ENCODE measurements at places on chromosomes 7 and 10.

- peak; percentile 28 for DNase-seq
These were observed 21.7 kb upstream of the MALSU1 start for GRCh38 chr7:23277359-23277989.

DNA sequence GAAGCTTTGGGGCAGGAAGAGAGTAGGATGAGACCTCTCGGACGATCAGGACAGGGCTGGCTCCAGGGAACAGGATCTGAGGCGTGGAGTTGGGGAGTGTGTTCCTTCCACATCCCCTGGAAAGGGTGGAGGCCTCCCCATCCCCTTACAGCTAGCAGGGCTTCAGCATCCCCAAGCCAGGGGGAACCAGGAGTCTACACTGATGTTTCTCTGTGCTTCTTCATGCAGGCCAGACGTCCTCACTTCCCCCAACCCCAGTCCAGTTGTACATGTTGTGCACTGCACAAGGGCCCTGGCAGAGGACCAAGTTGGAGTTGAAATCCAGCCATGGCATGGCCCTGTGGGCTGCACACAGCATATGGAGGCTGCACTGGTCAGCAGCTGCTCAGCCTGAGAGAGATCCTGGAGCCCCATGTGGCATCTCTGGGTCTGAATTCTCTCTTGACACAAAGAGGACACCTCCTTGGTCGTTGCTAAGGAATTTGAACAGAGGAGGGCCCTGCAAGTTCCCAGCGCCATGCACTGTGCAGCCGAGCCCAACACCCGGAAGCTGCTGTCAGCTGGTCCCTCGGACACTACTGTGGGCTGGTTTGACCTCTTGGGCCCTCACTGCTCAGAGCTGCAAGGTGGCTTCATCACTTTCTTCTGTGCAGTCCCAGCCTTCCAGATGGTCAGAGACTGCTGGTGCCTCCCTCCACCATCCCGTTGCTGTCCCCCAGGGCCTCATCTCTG, 181.1 kb downstream of the DNAJB6 start:
- DNase-seq, result no peak

DNA sequence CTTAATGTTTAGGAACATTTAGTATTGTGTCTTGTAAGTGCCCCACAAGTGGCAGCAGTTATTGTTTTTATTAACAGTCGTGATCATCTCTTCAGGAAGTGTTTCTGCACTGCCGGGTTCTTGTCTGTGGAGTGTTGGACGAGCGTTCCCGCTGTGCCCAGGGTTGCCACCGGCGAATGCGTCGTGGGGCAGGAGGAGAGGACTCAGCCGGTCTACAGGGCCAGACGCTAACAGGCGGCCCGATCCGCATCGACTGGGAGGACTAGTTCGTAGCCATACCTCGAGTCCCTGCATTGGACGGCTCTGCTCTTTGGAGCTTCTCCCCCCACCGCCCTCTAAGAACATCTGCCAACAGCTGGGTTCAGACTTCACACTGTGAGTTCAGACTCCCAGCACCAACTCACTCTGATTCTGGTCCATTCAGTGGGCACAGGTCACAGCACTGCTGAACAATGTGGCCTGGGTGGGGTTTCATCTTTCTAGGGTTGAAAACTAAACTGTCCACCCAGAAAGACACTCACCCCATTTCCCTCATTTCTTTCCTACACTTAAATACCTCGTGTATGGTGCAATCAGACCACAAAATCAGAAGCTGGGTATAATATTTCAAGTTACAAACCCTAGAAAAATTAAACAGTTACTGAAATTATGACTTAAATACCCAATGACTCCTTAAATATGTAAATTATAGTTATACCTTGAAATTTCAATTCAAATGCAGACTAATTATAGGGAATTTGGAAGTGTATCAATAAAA, 22.2 kb downstream of the PLA2G12B start:
- no peak for DNase-seq

DNA sequence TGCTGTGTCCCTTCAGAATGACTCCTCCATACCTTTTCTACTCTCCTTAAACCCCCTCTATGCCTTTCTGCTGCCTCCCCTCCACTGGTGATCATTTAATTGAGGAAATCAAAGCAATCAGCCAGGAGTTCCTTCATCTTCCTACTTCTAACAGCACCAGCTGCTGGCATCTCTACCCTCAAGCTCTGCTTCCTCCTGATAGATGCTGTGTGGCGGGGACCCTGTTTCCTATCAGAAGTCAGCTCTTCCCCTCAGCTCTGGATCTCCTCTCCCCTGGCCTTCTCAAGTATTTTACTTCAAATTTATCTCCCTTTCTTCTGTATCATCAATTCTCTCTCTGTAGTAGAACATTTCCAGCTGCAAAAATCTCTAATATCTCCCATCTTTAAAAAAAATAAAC, 183.7 kb downstream of the ELMO1 start:
- DNase-seq, result no peak

DNA sequence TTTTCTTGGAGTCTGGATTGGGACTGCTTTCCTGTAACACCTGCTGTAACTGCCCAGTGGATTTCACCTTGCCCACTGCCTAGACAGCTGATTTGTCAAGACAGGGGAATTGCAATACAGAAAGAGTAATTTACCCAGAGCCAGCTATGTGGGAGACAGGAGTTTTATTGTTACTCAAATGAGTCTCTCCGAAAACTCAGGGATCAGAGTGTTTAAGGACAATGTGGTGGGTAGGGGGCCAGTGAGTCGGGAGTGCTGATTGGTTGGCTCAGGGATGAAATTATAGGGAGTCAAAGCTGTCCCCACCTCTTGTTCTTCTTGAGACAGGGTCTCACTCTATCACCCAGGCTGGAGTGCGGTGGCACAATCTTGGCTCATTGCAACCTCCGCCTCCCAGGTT, 25.2 kb upstream of the BNIP3 start:
- no peak for DNase-seq

GRCh38 chr10:121356183-121356582, 242.1 kb downstream of the FGFR2 start:
- DNase-seq, result no peak

- DNase-seq, result no peak
These were observed 61.4 kb downstream of the ABI1 start for GRCh38 chr10:26799342-26799741.

DNA sequence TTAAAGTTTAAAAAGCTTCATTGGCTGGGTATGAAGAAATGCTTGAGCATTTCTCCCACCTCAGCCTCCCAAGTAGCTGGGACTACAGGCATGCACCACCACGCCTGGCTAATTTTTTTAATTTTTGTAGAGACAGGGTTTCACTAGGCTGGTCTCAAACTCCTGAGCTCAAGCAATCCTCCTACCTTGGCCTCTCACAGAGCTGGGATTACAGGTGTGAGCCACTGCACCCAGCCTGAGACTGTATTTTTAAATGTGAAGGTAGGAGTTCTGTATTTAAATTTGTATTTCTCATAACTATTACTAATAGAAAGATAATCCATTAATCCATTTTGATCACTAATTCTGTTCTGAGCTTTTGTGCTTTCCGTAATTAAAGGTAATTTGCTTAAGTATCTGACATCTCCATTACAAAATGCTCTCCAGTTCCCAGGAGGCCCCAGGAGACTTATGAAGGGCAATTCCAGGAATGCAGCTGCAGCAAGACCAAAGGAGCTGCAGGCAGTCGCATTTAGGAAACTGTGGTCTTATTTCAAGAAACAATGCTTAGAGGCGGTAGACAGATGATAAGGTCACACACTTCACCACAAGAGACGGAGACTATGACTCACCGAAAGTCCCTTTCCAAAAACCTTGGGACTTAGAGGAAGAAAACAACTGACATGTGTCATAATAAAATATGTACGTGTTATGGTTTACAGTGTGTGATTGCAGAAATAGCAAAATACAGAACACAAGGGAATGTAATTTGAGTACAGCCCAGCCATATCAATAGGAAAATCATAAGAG, 23.3 kb downstream of the YAE1 start:
- no peak for DNase-seq

DNA sequence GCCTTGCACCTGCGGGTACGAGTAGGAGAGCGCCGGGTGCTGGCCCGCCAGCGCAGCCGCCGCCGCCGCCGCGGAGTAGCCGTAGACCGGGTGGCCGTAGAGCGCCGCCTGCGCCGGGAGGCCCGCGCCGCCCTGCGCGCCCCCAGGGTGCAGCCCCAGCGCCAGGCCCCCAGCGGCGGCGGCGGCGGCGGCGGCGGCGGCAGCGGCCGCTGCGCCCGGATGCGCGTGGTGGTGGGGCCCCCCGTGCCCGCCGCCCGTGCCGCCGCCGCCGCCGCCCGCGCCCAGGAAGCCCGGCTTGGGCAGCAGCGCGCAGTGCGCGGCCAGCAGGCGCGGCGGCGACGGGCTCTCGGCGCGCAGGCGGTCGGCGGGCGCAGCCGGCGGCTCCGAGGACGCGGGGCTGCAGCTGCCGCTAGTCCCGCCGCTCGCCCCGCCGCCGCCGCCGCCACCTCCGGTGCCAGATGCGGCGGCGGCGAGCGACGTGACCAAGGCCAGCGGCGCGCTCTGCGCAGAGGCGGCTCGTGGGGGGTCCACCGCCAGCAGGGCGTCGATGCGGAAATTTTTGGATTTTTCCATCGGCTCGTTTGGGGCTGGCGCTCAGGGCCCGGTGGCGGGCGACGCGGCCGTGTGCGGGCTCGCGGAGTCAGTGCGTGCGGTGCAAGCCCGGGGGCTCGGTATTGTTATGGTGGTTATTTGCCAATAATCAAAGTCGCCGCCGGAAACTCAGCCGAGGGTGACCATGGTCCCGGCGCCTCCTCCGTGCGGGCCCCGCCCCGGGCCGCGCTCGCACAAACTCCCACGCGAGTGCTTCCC, 480 bp downstream of the MNX1 start:
- DNase-seq, result no peak

DNA sequence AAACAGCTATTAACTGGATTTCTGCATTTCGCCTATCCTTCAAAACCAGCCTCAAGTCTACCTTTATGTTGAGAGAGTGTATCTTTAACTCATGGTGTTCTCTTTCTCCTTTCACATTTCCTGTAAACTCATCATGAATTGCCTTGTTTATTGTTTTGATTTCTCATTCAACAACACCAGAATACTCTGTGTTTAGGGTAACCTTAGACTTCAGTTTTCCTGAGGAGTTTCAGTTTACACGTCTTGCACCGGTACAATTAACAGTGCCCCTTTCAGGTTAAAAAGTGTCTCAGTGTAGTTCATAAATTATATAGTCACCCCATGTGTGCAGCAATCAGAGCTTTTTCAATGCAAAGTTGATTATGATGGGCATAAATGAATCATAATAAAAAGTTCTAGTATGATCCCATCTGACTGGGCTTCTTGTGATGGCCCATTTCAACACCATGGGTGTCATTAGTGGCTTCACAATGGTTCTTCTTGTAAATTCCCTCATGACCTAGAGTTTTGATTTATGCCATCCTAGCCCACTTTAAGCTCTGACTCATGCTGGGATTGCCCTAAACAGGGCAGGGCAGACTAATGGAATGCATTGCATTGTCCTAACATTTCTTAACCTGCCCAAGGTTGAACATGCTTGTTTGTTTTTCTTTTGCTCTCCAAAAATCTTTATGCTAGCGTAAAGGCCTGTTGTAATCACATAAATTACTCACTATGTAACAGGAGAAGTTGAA, 22.0 kb downstream of the ITGB8 start:
- no peak for DNase-seq

- peak; percentile 28 for DNase-seq
These were observed 100.8 kb downstream of the CUBN start for GRCh38 chr10:17028798-17029197.

GRCh38 chr10:15658069-15658702, 61.5 kb downstream of the ITGA8 start:
- no peak for DNase-seq

DNA sequence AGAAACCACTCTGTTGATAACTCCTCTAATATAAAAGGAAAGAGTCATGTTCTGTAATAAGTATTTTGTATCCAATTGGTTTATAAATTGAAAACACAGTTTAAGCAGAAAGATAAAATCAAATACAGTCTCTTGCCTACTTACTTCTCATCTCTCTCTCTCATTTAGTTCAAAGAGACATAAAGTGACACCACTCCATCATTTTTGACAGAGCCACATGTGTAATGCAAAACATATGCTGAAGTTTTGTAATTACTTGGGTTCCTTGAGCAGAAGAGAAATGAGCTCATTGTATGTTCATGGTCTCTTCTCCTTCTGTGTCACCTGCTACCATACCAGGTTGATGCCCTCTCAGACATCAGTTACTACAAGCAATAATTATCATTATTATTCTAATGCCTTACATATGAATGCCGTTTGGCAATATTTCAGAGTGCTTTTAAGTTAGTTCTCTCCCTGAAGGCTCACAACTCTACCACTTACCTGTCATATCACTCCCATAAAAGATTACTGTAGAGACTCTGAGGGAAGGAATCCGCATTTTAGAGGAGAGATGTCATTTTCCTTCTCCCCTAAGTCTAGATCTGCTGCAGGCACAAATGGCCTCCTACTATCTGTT, 59.9 kb upstream of the SKAP2 start:
- DNase-seq, result no peak

DNA sequence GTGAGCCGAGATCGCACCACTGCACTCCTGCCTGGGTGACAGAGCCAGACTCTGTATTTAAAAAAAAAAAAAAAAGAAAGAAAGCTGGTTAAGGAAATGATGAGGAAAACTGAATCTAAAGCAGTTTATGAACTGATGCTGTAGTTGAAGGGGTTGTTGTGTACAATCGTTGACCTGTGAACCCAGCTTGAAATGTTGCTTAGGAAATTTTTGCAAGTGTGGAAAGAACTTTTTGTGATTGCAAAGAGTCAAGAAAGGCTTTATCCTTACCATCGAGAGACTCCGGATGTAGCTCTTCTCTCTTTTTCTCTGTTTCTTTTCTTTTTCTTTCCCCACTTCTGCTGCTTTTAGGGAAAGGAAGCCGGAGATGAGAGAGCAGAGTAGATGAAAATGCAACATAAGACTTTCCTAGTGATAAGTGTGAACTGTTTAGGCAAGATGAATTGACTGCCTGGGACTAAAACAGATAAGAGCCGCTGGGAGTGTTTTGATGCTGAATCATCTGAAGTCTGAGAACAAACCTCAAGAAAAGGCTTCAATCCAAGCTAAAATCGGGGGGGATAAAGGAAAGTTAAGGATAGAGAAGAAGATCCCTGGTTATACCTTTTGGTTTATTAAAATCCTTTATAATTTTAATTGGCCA, 69.0 kb downstream of the TAF3 start:
- no peak for DNase-seq

- DNase-seq, result no peak
These were observed 24.1 kb downstream of the WDR86 start for GRCh38 chr7:151385626-151386300.

DNA sequence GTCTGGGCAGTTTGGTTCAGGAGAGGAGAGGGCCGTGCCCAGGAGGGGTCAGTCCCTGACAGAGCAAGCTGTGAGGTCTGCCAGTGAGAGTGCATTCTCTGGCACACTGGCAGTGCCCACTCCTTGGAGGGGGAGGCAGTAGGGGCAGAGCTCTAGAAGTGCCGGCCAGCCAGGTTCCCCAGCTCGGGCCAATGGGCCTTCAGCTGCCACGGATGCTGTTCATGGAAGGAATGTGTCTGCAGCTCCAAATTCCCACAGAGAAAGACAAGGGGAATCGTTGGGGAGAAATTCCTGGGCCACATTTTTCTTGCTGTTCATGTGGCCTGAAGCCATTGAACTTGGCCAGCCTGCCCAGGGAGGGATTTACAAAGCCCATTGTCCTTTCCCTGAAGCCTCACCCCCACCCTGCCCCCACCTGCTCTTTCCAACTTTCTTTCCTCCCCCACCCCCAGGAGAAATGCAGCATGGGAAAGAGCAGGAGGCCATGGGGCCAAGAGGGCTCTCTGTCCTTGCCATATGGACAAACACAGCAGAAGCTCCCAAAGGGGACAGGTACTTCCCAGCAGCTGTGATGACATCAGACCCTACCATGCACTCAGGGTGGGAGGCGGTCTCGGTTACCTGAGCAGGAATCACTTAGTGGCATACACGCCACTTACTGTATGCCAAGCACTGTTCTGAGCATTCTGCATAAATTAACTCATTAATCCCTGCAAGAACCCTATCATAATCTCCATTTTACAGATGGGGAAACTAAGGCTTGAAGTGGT, 70.7 kb downstream of the ARHGAP22 start:
- no peak for DNase-seq

Data from retina (tissue), 1 donor.